ENCODE measurements at places on chromosomes 5 and 9.

DNA sequence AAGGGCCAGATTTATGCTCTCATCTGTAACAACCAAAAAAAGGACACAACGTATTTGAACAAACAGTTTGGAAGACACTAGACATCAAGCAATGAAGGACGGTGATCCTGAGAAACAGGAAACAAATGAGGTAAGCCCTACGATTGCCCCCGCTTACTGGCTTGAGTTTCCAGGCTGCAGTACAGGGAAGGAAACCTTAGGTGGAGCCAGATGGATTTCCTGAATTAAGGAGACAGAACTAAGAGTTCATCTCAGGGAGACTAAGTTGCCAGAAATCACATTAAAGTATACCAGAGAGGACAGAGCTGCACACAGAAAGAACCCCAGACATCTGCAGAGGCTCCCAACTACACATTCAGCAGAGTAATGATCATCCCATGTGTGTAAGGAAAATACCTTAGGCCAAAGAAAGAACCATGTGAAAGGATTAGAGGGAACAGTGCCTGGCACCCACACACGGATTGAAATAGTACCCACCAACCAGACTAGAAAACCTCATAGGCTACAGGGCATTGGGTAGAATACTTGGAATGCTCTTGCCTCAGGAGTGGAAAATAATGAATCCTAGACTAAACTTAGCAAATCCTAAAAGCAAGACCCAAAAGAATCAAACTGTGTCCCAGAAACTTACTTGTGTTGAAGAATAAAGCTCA lies 99.3 kb upstream of the NIPBL start:
- DNase-seq: peak; percentile 35

DNA sequence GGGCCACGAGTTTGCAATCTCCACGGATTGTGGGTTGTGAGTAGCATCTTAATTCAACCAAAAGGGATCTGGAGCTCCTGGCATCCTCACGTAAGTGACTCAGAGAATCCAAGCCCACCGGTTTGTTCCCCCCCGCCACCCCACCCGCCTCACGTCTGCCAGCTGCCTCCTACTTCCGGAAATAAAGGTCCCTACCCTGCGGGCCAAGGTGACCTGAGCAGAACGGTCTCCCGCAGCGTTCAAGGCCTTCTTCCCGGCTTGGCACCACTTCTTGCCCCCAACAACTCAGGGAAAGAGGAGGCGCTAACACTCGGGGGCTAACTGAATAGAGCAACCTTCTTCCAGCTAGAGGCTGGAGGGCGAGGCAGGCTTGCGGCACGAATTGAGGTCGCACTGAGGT lies 8.8 kb upstream of the GPRIN1 start:
- no peak for DNase-seq

GRCh38 chr9:83701769-83702168 lies 6.0 kb downstream of the UBQLN1 start:
- DNase-seq: peak; percentile 84

- no peak for DNase-seq
Measured at GRCh38 chr5:97070234-97070633, 72.2 kb downstream of the LIX1 start.

DNA sequence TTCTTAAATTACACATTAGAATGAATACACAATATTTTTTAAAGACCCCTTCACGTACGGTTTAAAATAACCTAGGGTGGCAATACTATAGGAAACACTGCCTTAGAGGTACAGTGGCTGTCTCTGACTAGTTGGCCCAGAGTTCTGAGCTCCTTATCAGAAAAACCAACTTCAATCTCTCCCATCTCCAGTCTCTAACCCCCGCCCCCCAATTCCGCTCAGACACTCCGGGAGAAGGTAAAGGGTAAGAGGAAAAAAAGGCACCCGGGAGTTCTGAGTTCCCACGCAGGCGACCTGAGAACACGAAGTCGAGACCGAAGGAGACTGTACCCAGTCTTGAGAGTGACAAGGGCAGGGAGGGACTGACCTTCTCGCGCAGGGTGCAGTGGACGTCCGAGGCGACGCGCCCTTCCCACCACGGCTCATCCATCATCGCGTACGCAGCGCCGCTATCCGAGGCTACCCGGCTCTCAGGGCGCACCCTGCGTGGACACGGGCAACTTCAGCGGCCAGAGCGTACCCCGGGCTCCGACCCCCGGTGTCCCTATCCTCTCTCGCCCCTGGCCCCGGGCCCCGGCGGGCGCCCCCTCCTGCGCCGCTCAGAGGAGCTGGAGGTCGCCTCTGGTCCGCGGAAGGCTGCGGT lies 752 bp downstream of the CCNJL start:
- no peak for DNase-seq

GRCh38 chr9:122206118-122207046 lies 22.4 kb downstream of the LHX6 start:
- peak; percentile 85 for DNase-seq

GRCh38 chr9:113516840-113517577 lies 53.5 kb downstream of the RGS3 start:
- DNase-seq: no peak

GRCh38 chr5:10427201-10427600 lies 14.5 kb upstream of the ROPN1L start:
- DNase-seq: no peak

DNA sequence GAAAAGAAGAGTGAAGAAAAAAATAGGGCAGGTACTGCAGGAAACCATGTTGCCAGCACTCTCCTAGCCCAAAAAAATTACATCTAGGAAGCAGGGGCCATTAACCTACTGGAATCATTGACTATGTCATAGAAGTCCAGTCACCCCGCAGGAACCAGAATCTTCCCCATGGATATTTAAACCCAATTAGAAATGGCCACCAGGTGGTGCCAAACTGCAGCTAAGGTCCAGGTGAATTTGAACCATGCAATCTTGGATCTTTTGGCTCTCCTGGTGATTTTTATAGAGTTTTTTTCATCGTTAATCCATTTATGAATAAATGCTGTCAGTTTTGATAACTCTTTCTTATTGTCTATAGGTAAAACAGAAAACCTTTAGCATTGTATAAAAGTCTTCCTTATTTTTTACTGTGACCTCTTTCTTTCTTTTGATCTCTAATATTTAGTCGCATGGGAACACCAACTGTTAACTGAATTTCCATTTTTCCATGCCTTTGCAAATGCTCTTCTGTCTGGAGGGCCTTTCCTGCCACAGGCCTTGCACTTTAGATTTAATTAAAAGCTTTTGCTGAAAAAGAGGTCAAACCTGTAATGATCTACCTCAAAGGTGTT lies 147.5 kb upstream of the FGF10 start:
- DNase-seq: peak; percentile 78

GRCh38 chr5:117463881-117464570 lies 889.4 kb upstream of the SEMA6A start:
- DNase-seq: no peak

GRCh38 chr9:113602126-113603047 lies 138.9 kb downstream of the RGS3 start:
- peak; percentile 90 for DNase-seq

DNA sequence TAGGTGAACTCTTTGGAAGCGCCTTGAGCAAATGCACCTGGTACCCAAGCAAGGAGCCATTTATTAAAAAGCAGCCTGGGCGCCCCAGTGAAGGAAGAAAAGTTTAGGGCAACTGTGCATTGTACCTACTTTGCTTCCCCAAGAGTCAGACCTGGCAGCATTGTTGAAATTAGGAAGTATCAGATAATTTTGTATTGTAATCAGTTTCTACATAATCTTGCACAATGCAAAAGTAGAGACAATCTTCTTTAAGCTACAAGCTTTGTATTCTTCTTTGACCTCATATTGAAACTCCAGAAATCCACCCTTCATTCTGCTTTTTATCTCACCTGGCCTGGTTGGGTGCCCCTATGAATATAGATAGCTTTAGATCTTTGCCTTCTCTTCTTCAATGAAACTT lies 490.8 kb downstream of the RASEF start:
- no peak for DNase-seq

DNA sequence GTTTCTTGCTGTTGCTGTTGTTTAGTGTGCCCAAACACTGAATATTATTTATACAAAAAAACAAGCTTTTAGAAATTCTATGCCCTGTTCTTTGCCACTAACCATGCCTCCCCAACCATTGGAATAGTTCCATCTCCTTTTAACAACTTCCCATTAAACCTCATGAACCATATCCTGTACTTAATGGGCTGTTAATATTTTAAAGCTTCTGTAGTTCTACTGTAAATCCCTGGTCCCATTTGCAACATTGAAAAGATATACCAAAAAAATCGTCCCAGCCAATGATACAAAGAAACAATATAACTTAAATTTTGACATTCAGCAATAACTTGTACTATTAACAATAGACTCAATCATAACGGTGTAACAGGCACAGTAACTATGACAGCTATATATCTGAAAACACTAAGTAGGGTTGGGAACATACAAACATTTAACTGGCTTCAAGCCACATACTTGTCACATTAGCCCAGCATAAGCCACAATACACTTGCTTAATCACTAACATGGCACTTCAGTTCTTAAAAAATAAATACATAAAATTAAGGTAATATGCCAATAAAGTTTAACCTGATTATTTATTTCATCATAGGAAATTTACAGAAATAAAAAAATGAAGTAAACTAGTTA lies 86.1 kb downstream of the ADAMTS6 start:
- peak; percentile 49 for DNase-seq

DNA sequence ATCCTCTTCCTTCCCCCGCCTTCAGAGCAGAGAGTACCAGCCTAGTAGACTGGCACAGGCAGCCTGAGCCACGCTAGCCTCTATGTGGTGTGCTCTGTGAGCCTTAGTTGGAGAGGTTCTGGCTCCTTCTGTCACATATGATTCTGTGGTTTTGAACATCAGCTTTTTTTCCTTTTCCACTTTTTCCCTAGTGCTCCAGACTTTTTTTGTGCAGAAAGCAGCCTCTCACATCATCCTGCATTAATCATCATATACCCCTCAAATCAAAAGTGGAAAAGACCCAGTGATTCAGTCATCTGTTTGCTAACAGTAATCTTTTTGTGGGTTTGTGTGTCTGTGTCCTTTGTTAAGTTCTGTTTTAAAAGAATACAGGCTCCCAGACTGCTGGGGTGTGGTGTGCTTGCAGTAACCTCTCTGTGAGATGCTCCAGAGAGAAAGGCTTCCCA lies 663.9 kb upstream of the RGMB start:
- peak; percentile 97 for DNase-seq

Measured in fibroblast of mammary gland (primary cell).